ENCODE measurements at places on chromosomes 1 and 21.
A peak's percentile ranks its signal among the peaks of the same experiment; 100 is the strongest.

DNA sequence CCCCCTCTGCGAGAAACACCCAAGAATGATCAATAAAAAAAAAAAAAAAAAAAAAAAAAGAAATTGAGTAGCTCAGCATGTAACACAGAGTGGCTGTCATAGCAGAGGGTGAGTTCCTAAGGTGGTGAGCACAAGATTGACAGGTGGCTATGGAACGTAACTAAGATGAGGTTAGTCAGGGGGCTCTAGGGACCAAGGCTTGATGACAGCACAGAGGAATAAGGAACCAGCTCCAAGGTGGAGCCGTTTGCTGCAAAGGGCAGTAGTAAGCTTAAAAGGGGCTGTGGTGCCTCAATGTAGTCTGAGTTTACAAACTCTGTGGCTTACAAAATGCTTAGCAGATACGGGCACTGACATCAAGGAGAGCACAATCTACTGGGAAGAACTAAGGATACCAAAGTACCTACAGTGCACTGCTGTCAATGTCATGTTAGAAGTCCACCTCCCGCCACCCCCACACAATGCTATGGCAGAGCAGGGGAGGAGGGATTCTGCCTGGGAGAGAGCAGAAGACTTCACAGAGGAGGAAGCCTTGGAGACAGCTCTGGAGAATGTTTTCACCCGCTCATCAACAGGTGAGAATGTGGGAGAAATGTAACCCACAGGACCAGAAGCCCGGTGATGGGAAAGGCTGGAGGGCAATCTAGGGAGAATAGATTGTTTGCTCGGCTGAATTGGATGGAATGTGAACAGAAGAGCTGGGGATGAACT, 13.1 kb downstream of the IQGAP3 start:
- DNase-seq: no peak

DNA sequence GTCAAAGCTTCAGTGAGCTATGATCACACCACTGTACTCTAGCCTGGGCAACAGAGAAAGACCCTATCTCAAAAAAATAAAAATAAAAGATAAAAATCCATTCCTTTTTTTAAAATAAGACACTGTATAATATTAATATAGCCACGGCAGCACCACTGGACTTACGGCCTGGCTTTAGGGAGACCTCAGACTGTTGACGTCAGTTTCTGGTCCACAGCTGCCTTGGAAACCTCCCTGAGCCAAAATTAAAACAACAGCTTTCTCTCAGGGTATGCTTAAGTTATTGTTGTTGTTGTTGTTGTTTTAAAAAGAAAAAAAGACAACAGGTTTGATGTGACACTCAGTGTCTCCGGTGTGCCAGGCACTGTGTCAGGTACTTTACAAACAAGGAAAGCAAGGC, 42.0 kb downstream of the CAPZB start:
- DNase-seq: no peak

DNA sequence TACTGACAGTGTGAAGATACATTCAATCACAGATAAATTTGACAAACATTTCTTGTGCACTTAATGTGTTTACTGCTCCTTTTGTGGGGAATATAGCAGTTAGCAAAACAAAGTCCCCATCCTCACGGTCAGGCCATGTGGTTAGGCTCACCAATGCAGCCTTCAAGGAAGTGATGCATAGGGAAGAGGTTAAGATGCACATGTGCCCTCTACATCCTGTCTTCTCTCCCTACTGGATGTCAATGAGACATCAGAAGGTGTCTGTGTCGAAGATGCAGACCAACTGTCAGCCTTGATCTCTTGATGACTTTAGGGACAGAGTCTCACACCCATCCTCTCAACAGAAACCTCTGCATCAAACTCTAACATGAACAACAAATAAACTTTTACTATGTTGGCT, 78.7 kb downstream of the FH start:
- DNase-seq: no peak

DNA sequence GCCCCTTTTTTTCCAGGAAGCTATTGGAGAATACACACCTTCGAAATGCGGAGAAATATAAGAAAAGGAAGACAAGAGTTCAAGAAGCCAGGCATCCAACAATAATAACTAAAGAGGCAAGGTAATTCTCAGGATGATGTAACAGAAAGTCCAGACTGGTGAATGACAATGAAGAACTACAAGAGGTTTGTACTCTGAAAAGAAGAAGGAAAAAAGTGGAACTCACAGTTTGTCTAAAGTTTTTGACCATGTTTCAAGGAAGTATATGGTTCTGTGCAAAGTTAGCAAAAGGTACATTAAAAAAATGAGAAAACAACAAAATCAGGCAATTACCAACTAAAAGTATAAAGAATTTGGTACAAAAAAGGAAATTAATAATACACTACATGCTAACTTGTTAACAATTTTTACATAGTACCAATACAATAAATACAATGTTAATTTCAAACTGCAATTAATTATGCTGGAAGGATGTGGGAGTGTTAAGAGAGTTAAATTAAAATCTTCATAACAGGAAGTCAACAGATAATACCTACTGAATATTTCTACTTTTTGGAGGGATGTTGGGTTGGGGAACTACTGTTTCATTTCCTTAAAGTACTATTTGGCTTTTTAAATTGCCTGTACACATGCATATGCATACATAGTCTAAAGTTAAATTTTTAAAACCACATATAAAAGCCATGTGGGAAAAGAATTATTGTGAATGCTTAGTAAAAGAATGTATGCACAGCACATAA, 12.9 kb upstream of the CD55 start:
- no peak for DNase-seq

GRCh38 chr1:150808846-150809245, 786 bp upstream of the CTSK start:
- peak; percentile 54 for DNase-seq

GRCh38 chr1:204564835-204565234, 48.6 kb downstream of the MDM4 start:
- DNase-seq: no peak

DNA sequence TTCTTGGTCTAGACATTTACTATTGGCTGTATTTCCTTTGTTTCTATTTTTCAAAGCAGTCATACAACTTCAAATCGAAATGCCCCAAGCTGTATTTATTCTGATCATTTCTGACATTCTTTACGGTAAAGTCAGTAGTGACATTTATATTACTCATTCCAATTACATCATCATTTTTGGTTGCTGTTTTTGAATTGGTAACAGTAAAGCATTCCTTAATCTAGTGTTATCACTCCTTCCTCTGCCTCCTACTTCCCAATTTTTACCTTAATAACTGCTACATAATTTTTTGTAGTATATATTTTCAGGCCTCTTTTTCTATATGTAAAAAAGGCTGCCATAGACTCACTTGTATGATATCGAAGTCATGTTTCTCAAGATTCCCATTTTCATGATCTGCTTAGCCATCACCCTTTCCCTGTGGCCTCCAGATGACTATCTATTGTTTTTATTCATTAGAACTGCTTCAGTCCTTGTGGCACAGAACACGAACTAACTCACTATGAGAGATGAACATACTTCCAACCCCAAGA, 167.2 kb downstream of the RUNX1 start:
- DNase-seq: peak; percentile 41

GRCh38 chr1:36864182-36864822, 170.0 kb downstream of the GRIK3 start:
- DNase-seq: no peak
